ENCODE measurements at places on chromosomes 6 and 20.

DNA sequence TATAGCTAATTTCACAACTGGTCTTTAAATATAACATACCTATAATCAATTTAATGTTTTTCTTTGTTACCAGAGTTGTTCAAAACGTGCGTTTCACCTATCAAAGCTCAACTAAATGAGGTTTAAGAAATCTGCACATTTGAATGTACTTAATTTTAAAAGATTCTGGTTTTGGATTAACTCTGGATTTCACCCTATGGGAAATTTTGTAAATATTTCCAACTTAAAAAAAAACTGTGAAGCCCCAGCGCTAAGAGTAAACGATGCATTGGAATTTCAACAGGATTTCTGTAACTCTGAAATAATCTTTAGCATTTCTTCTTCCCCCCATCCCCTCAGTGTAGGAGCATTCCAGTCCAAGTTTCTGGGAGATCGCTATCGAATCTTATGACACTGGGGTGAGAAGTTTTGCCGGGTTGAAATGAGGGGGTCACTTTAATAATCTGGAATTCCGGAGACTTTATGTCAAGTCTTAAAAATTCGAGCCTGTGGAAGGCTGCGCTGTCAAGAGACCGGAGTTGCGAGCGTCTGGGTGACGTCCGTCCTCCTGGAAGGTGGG is 643 bp upstream of the MAP3K4 start:
- no peak for DNase-seq

GRCh38 chr6:34084591-34085290 is 61.1 kb downstream of the GRM4 start:
- DNase-seq = no peak

GRCh38 chr6:111474106-111474505 is 8.9 kb downstream of the REV3L start:
- peak; percentile 48 for DNase-seq

- DNase-seq = no peak
These were observed 109.1 kb upstream of the MLIP start for GRCh38 chr6:54002116-54002515.

DNA sequence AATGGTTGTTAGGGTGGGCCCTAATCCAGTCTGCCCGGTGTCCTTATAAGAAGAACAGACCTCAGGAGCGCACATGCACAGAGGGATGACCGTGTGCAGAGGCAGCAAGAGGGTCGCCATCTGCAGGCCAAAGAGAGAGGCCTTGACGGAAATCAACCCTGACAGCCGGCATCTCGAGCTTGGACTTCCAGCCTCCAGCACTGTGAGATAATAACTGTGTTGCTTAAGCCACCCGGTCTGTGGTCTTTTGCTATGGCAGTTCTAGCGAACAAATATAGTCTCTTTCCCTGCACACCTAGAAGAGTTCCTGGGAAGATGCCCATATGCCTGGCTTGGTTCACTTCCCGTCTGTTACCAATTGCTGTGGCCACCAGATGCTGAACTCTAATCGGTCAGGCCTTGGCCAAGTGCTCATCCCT is 35.3 kb upstream of the PTGIS start:
- DNase-seq = peak; percentile 82

DNA sequence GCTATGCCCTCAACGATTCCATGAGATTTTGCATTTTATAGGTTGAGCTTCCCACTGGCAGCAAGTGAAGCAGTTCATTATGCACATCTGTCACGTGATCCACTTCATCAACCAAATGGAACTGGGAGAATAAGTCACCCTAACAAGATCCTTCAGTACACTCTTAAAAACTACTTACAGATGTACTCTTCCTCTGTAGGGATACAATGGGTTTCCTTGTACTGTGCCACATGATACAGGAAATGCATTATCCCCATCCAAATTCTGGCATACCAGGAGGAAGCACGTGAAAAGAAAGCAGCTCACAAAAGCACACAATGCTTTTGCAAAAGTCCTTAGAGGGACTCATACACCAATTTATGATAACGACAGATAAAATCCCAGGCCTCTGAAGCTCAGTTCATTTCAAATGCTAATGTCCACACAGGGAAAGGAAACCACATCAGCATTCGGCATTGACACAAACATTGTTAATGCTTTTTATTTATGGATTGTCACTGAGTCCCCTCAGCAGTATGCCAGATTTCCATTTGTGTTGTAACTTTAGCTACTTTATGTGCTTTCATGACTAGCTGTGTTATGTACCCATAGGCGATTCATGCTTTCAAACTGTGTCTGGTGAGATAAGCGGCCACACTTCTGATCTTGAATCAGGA is 58.1 kb upstream of the REV3L start:
- no peak for DNase-seq

GRCh38 chr20:663315-664090 is 10.5 kb upstream of the SRXN1 start:
- peak; percentile 74 for DNase-seq

DNA sequence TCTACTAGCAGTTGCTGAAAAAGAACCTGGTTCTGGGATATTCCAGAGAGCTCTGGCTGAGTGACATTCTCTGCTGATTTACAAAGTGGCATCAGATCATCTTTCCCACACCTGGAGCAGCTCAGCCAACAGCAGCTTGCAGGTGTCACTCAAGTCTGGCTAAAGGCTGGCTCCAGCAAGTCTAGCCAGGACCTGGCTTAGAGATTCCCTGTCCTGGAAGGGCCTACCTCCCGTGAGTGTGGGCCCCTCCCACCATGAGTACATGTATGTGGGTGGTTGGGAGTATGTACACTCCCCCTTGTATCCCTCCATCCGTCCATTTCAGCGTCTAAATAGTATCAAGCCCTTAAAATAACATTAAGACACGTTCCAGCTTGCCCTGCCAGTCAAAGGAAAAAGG is 539.3 kb upstream of the ID4 start:
- DNase-seq = peak; percentile 64

- no peak for DNase-seq
These were observed 473.6 kb downstream of the EPHA7 start for GRCh38 chr6:92945799-92946198.

- DNase-seq = no peak
These were observed 1193.4 kb upstream of the EYS start for GRCh38 chr6:66900133-66901083.

- DNase-seq = no peak
These were observed 25.3 kb upstream of the MTHFD1L start for GRCh38 chr6:150840185-150840584.

DNA sequence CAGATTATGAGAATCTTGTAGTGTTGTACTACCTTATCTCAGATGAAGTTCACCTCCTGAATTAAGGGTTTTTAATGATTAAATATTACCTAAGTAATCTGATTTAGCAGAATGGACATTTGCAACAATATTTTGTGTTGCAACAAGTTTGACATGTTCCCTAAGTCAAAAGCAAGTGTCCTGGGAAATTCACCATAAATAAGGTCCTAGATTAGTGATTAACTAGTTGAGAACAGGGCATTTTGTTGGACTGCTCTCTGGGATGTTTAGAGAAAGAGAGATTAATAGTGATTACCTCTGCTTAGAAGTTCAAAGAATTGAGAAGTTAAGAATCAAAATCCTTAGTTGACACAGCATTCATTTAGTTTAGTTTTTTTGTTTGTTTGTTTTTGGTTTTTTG is 120.2 kb upstream of the MARCKS start:
- no peak for DNase-seq

GRCh38 chr6:96926425-96926824 is 1.9 kb downstream of the KLHL32 start:
- DNase-seq = no peak

DNA sequence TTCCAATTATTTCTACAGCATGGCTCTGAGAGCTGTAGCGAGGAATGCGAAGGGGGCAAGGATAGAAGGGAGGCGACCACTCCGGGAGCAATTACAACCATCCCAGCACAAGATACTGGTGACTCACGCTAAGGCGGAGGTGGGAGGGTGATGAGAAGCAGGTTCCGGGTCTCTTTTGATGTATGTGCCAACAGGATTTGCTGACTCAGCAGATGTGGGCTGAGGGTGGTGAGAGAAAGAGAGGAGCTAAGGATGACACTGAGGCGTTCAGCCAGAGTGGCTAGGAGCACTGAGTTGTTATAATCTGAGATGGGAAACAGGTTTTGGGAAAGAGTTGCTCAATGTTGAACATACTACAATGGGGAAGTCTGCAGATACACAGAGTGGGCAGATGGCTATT is 9.3 kb upstream of the TXNDC5 start:
- peak; percentile 45 for DNase-seq

DNA sequence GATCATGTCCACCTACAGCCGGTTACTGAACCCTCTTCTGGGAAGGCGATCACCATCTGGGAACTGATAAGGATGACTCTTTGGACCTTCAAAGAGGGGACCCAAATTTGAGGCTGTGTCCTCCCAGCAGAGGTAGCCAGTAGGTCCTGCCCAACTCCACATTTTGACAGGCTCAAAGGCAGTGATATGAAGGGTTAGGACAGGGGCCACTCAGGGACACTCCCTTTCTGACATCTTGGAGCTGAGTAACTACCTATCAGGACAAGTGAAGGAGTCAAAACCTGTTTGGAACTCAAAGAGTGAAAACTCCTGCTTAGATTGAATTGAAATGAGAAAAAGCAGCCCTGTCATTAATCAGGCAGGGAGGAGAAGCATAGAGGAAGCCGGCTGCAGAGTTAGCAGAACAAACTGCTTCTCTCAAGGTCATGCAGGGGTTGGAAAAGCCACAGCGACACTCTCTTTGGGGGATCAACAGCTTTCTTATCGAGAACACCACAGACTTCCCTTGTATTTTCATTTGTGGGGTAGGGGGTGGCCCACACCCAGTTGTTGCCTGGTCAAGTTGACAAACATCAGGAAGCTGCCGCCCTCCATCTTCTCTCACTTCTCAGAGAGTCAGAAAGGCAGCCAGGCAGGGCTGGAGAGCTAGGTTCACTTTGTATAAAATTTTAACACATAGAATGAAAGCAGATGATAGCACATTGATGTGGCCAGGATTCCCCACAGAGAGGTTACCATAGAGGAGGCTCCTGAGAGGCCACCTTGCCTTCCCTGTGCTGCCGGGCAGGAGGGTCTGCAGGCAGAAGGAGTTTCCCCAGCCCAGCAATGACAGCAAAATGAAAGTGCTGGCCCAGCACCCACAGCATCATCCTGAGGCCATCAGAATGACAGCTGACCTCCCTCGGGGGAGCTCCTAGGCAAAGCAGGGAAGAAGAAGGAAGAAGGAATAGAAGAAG is 47.6 kb downstream of the AGPAT4 start:
- no peak for DNase-seq

DNA sequence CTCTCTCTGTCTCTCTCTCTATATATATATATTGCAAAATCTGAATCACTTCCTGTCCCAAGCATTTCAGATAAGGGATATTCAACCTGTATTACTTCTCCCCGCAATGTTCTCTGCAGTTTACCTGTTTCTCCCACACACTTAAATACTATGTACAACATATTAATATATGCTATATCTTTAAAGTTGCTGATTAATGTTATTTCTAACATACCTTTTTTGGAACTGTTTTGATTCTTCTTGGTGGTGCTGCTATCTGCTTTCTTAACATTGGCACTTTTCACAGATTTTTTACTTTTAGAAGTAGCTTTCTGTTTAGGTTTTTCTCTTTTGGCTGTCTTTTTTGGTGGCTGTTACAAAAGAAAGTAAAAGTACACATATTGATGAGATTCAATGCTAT is 27.2 kb downstream of the DEK start:
- no peak for DNase-seq

DNA sequence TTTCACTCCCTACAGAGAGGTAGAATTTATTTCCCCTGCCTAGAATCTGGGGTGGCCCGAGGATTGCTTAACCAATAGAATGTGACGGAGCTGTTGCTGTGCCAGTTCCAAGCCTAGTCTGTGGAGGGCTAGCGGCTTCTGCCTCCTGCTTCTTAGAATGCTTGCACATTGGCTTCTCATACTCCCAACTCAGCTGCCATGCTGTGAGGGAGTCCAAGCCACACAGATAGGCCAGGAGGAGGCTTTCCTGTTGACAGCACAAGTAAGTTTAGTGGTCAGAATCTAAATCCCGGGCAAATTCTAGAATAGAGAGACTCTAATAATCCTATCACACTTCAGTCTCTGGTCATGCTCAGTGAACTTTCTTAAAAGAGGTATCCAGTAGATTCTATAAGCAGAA is 57.5 kb upstream of the SNRPB2 start:
- DNase-seq = no peak

DNA sequence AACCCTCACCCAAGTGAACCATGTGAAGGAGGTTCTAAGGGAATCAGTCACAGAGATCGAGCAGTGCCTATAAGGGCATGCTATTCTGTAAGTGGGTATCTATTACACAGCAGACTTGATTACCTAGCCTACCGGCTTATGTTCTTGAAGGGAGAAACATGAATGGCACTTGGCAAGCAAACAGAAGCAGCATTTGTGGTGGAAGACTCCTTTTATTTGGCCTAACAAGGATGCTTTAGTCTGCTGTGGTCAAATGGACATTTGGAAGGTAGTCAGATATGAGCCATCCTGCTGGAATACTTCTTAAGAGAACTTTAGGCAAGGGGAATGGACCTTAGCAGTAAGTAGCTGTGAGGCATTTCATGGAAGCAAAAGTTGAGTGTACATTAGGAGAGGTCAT is 126.3 kb downstream of the COL12A1 start:
- no peak for DNase-seq

GRCh38 chr6:83511901-83512681 is at the start of gene PRSS35:
TSS of gene PRSS35 (plus strand) at chr6:83512534. CDS start at chr6:83523442, 10,908 bp downstream.
- DNase-seq = peak; percentile 95

GRCh38 chr6:94668876-94669275 is 908.5 kb upstream of the MANEA start:
- DNase-seq = no peak

GRCh38 chr20:41221614-41222218 is 84.4 kb downstream of the PLCG1 start:
- DNase-seq = no peak

DNA sequence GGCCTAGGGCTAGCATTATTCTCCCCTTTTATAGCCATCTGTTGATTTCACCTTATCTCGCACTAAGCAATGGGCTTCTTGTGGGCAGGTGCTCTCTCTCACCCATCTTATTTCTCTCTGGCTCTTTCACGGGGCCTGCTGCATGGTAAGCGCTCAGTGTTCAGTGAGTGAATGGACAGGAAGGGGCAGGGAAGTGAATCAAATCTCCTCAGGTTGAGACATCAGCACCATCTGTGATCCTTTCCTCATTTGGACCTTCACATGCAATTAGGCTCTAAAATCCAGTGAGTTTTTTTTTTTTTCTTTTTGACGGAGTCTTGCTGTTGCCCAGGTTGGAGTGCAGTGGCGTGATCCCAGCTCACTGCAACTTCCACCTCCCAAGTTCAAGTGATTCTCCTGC is 76.5 kb upstream of the EZR start:
- DNase-seq = no peak

GRCh38 chr6:105072798-105073199 is 107.0 kb downstream of the POPDC3 start:
- no peak for DNase-seq

- DNase-seq = no peak
These were observed 509.5 kb upstream of the ID4 start for GRCh38 chr6:19327661-19328060.

- no peak for DNase-seq
These were observed 23.5 kb downstream of the BICRAL start for GRCh38 chr6:42805297-42805861.

GRCh38 chr20:46118481-46119020 is 437 bp downstream of the CD40 start:
- peak; percentile 83 for DNase-seq

GRCh38 chr20:45933266-45934045 is 1.0 kb upstream of the PCIF1 start:
- DNase-seq = peak; percentile 95
